ENCODE measurements at places on chromosomes 12 and 14.

DNA sequence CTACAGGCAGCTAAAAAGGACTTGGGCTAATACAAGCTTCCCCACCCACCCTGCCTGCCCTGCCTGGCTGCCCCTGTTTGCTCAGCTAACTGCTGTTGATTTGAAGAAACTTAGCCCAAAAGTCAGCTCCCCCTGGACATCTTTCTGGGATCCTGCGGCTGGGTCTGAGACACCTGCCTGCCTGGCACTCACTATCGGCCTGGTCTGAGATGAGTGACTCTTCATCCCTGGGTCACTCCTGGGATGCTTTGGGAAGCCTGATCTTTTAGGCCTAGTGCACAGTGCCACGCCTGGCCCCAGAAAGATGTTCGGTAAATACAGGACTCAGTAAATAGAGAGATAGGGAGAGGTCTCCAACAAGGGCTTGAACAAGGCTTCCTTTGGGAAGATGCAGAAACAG lies 211.3 kb upstream of the DIO3 start:
- no peak for DNase-seq

GRCh38 chr12:67991158-67991557 lies 1.9 kb downstream of the IFNG-AS1 start:
- DNase-seq, result peak; percentile 53

- peak; percentile 89 for DNase-seq
These were observed 21.3 kb upstream of the OASL start for GRCh38 chr12:121060149-121061001.

DNA sequence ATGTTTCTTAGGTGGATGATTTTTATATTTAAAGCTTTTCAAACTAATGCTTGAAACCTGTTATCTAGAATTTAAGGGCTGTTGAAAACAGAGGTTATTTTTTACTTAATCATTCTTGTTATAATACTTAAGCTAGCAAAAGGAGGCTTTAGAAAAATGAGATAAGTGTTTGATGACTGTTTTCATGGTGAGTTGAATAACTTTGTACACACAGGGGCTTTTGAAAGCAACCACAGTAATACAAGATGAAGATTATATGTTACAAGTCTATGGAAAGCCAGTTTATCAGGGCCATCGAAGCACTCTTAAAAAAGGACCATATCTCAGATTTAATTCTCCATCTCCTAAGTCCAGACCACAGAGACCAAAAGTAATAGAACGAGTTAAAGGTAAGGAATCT lies 33.3 kb downstream of the KIAA0586 start:
- no peak for DNase-seq

- no peak for DNase-seq
These were observed 2.7 kb downstream of the PRPH start for GRCh38 chr12:49297695-49298060.

DNA sequence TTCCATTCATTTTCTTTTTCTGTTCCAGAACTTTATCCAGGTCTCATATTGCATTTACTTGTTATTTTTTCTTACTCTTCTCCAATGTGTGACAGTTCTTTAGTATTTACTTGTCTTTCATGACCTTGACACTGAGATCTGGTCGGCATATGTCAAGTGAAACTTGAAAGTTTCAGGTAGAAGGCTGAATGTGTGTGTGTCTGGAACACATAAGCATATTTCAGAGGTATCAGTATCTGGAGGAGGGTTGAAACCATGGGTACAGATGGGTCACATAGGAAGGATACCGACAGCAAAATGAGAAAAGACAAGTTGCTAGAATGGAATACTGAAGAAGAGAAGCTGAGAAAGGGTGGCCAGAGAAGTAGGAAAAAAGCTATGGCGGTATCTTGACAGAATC lies 22.5 kb upstream of the PTGDR start:
- no peak for DNase-seq

DNA sequence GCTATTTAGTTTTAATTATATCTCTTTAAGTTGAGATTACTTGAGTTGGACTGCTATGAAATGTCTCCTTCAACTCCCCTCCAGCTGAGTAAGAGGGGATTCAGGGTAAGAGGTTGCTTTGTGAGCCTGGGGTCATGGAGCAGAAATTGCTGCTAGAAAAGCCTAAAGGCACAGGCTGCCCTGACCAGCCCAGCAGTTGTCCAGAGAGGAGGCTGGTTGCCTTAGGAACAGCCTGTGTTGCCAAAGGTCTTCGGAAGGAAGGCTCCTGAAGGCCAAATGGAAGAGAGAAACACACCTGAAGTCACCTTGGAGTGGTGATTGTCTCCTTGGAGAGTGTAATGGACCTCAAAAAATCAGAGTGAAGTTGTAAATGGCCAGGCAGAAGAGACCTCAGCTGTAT lies 235.5 kb upstream of the PDE3A start:
- DNase-seq, result no peak

Measured in CD4-positive, alpha-beta T cell treated with Interleukin-2 at 100 ng/mL for 4 hours (primary cell).